ENCODE measurements at places on chromosomes 3 and 15.

DNA sequence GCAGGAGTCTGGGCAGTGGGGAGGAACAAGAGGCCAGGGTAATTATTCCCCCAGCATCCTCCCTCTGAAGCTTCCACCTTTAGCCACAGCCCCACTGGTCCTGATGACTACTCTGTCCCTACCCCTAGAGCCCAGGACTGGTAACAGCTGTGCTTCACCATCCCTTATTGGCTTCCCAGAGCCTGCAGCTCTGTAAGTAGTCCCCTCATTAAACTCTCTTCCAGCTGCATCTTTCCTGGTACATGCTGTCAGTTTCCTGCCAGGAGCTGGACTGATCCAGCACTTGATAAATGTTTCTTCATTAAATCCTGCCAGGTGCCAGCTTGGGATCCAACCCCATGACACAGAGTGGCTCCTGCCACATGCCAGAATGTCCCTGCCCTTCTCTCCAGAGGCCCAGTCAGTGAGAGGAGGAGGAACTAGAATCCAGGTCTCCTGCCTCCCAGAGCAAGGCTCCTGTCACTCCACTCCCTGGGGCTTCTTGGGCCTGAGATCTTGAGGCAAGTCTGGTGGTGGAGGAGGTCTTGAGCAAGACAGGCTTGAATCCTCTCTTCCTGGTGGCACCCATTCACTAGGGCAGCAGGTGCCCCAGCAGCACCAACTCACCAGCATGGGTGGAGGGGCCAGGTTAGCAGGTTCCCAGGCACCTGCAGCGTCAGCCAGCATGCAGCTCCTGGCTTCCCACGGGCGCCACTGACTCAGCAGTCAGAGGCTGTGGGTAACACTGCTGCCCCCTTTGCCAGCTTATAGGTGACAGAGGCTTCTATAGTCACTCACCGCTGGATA is 27.6 kb downstream of the FBXW12 start:
- DNase-seq: no peak

DNA sequence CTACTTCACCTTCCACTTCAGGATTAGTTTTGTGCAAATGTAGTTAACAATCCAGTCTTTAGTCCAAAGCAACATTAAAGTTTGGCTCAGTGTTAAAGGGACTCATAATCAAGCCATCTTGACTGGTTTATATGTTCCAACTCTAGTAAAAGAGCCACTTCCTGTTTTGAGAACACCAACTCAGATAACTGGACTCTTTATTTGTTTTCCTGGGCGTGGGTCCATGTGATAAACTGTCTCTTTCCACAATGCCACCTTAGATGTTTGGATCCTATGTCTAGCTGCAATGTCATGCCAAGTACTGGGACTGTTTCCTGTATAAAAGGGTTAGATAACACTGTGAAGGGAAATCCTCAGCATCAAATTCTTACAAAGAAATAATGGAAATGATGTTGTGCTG is 545.0 kb downstream of the PYDC2 start:
- no peak for DNase-seq

GRCh38 chr15:38941399-38941953 is 376.9 kb upstream of the RASGRP1 start:
- no peak for DNase-seq

GRCh38 chr3:194977356-194977755 is 291.7 kb downstream of the FAM43A start:
- DNase-seq: no peak

DNA sequence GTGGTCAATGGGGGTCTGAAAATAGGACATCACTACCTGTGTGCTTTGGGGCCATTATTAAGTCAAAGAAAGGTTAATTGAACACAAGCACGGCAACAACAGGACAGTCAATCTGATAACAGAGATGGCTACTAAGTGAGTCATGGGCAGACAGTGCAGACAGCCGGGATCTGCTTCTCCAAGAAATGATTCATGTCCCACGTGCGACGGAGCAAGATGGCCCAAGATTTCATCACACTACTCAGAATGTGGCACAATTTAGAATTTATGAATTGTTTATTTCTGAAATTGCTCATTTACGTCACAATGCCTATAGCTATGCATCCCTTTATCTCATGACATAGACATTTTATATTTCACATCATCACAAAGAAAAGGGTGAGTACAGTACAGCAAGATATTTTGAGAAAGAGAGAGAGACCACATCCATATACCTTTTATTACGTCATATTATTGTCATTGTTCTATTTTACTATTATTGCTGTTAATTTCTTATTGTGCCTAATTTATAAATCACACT is 770.6 kb upstream of the NR2F2 start:
- DNase-seq: peak; percentile 1

GRCh38 chr15:36814708-36815107 is 235.3 kb downstream of the CDIN1 start:
- DNase-seq: no peak

DNA sequence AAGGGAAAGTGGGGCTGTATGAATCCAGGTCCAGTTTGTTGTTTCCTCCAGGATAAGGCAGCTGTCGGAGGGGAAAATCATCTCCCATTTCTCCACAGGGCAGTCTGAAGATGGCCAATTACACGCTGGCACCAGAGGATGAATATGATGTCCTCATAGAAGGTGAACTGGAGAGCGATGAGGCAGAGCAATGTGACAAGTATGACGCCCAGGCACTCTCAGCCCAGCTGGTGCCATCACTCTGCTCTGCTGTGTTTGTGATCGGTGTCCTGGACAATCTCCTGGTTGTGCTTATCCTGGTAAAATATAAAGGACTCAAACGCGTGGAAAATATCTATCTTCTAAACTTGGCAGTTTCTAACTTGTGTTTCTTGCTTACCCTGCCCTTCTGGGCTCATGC is 911 bp downstream of the CCRL2 start:
- no peak for DNase-seq

- DNase-seq: no peak
Observed at GRCh38 chr3:73523661-73524060, 101.1 kb downstream of the PDZRN3 start.

GRCh38 chr3:118186051-118186450 is 848.6 kb downstream of the IGSF11 start:
- DNase-seq: no peak

DNA sequence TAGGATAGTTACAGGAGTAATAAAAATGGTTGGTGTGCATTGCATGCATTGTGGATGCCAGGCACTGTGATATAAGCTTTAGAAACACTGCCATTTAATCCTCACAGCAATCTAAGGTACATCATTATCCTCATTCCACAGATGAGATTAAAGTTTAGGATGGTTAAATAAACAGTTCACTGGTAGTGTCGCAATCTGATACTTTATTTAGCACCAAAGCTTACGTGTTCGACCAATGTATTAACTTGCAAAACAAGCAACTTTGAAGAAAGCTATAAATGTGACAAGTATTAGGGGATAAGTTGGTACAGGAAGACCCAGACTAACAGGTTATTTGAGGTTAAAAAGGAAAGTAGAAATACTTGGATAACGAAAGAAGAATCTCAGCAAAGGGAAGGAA is 150.5 kb upstream of the ZNF385D start:
- no peak for DNase-seq

DNA sequence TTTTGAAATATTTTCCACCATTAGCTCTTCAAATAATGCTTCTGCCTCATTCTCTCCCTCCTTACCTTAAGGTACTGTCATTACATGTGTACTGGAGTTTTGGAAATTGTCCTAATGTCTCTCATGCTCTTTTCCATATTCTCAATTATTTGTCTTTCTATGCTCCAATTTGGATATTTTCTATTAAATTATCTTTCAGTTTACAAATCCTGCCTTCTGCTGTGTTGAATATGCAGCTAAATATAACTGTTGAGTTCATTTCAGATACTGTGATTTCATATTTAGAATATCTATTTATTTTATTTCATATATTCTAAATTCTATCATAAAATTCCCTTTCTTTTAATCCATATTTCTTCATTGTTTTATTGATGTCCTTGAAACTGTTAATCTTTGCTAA is 388.0 kb upstream of the CDIN1 start:
- DNase-seq: no peak

- no peak for DNase-seq
Observed at GRCh38 chr3:156477323-156477722, 77.6 kb downstream of the SSR3 start.

DNA sequence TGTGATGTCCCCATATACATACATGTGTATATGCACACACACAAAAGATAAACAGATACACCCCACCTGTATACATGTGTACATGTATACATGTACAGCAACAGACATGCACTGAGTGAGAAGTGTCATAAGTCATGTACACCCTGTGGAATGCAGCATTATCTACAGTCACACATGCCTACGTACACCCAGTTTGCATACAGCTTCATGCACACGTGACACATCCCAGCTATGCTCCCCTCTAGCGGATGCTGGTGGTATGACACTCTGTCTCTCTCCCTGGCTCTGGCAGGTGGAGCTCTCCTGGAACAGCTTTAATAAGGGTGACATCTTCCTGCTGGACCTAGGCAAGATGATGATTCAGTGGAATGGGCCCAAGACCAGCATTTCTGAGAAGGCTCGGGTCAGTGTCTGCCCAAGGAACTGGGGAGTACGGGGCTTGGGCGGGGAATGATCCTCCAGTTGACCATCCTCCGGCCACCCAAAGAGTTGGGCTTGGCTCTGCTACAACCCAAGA is 6.3 kb downstream of the VILL start:
- peak; percentile 90 for DNase-seq

DNA sequence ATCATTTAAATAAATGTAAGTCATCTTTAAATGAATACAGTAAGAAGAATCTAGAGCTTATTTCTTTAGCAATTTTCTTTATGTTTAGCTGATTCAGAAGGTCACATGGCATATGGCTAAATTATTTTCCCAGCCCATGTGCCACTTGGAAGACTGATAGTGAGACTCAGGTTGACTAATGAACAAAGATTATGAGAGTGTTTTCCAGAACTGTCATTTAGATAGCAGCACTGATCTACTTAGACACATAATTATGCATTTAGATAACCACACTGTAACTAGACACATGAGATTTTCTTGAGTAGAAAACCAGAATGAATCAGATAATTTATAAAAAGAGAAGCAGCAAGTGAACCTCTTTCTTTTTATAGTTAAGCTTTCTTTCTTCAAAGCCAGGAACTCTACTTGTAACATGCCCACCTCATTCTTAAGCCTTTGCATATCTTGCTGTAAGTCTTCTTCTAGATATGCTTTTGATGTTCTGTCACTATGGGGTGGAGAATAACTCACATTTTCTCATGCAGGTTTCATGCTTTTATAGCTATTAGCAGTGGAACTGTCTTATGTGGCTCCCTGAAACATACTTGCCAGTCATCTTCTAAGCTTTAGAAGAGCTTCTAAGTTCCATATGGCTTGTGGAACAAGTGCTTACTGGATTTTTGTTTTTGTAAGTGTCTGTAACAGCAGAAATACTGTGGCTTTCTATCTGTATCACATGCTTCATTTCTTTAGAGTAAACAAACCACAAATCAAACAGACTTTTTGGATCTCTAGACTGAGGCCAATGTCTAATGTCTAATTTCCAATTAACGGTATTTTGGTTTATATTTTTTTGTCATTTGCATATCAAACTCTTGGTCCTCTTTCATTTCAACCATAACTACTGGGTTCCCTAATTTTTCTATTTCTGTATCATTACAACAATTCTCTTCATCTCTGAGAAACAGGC is 101.4 kb downstream of the LMLN start:
- DNase-seq: peak; percentile 16

DNA sequence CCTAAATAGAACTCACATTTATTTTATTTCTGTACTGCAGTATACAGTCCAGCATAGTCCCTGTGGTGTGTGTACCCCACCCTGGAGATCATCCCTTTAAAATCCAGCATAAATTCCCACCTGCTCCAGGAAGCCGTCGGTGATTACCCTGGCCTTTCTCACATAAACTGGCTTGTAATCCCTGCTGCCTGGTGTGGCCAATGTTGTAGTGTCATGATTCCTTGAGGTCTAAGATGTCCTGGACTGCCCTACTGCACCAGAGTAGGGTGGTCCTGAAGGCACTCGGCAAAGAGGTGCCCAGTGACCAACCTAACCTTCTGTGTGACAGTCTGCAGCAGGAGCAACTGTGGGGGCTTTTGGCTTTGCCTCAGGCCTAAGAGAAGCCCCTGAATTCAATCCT is 58.9 kb downstream of the ITGA11 start:
- DNase-seq: no peak

GRCh38 chr15:65512807-65513416 is 4.6 kb downstream of the DPP8 start:
- no peak for DNase-seq

GRCh38 chr3:58835086-58835485 is 168.5 kb upstream of the FAM3D start:
- DNase-seq: no peak

GRCh38 chr15:101127506-101128076 is 124.3 kb downstream of the CHSY1 start:
- peak; percentile 86 for DNase-seq

- peak; percentile 91 for DNase-seq
Observed at GRCh38 chr3:10551821-10552630, 46.6 kb upstream of the ATP2B2 start.

GRCh38 chr3:129602309-129602708 is 4.2 kb downstream of the PLXND1 start:
- no peak for DNase-seq

GRCh38 chr15:49215768-49216739 is 46.0 kb downstream of the GALK2 start:
- no peak for DNase-seq

DNA sequence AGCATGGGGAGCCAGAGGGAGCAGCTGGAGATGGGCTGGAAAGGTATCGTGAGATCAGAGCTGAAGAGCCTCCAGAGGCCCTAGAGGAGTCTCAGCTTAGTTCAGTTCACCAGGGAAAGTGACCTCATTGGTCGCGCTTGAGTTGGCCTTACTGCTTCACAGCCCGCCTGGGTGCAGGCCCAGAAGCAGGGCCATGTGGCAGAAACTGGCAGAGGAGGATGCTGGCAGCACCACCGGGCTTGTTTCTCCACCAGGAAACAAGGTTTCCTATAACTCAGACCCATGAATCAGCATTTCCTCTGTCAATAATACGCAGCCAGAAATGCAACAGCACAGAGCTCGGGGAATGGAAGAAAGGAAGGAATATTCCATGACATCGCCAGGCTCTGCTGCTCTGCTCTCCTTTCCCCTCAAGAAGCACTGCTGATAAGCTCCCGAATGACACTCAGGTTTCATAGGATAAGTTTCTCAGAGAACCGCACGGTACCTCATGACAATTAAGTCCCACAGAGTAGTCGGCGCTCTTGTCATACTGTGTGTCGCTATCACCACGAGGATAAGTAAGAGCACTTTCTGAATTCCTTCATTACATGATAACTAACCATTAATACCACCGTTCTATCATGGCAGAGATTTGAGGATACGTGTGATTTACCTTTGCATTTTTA is 147.1 kb upstream of the LPP start:
- no peak for DNase-seq

GRCh38 chr3:69199942-69200341 is 77.5 kb upstream of the LMOD3 start:
- DNase-seq: peak; percentile 51

DNA sequence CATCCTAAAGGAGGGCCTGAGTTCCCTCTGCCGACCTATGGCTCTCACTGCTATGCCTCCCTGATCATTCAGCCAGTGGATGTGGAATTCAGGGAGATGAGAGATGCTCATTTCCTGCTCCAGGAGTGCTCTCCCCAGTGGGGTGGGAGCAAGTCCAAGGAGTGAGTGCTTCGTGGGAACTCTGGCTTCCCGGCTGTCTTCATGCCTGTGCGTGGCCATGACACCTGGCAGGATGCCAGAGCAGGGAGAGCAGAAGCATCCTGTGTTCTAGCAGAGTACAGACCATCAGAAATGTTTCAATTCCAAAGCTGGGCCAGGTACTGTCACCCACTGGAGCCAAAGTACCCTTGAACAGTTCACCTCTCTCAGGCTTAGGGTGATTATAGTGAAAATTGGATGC is 45.1 kb downstream of the APH1B start:
- DNase-seq: no peak
